ENCODE measurements at places on chromosomes 6 and 20.

GRCh38 chr6:90977513-90977912, 390.6 kb upstream of the MAP3K7 start:
- no peak for DNase-seq

DNA sequence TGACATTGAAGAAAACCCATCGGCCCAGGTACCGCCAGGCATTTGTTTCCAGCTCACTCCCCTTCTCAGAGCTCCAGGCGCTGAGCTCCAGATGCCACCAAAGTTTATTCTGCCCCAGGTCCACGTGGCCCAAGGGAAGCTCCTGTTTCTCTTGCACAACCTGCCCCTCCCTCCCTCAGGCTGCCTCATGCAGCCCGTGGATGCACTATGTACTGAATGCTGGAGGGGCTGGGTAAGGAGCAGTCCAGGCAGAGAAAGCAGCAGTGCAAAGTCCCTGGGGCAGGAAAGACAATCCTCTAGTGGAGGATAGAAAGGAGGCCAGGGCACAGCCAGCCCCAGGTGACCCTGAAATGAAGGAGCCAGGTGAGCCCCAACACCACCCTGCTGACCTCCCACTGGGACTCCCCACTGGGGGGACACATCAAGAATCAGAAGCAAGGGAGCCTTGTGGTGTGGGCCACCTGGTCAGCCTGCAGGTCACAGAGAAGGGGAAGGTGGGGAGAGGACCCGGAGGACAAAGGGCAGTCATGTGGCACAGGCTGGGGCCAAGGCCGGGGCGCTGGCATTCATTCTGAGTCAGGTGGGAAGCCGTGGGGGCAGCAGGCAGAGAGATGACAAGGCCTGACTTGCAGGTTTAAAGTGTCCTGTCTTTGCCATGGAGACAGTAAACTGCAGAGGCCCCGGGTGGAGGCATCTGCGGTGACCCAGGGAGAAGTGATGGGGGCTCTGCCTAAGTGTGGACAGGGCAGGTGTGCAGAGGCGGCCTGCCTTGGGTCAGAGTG, 230.1 kb downstream of the PREX1 start:
- DNase-seq, result no peak

DNA sequence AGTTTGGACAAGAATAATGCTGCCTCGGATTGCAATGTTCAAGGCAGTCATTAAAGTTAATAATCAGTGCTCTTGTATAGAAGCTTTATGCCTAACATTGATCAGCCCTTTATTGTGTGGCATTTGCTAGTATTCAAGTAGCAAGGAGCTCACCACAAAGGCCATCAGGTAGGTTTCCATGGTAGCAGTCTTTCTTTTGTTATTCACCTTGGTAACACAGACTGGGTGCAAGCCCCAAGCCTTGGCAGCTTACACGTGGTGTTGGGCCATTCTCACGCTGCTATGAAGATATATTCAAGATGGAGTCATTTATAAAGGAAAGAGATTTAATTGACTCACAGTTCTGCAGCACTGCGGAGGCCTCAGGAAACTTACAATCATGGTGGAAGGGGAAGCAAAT, 149.3 kb downstream of the ADAT2 start:
- DNase-seq, result no peak

DNA sequence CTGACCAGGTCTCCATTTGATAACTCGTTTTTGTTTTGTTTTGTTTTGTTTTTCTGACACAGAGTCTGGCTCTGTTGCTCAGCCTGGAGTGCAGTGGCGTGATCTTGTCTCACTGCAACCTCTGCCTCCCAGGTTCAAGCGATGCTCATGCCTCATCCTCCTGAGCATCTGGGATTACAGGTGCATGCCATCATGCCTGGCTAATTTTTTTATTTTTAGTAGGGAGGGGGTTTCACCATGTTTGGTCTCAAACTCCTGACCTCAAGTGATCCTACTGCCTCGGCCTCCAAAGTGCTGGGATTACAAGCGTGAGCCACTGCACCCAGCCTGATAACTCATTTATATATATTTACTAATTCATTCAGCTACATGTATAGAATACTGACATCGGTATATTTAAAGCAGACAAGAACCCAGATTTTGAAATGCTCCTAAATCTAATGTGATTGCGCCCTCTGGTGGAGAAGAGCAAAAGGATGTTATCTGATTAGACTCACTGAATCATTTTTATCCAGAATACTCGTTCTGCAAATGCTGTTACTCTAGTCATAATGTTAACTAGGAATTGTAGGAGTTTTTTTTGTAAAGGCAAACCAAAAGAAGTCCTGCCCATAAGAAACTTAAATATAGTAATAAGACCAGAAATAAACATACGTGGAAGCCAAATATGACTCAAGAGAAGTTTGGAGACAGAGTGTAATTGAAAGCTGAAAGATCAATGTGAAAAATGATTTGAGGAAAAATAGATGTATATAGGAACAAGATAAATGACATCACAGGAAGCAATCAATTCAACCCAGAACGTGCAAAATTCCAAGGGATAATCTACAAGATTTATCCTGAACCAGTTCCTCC, 5.3 kb upstream of the COL12A1 start:
- DNase-seq, result no peak

DNA sequence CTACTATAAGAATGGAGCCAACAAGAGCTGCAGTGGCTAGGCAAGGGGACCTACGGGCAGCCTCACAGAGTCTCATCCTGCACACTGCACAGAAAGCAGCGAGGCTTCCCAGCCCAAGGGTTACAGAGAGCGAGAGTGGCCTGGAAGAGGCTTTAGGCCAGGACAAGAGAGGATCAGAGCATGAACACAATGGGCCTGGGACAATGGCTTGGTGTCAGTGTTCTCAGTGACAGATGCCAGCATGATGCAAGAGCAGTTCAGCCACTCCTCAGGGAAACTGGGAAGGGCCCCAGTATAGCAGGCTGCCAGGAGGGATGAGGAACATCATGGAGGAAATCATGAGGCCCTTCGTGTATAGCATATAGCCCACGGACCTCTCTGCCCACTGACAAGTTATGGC, 108.0 kb downstream of the NUS1 start:
- no peak for DNase-seq

- DNase-seq, result no peak
Observed at GRCh38 chr6:81763051-81763450, 10.6 kb upstream of the TENT5A start.

DNA sequence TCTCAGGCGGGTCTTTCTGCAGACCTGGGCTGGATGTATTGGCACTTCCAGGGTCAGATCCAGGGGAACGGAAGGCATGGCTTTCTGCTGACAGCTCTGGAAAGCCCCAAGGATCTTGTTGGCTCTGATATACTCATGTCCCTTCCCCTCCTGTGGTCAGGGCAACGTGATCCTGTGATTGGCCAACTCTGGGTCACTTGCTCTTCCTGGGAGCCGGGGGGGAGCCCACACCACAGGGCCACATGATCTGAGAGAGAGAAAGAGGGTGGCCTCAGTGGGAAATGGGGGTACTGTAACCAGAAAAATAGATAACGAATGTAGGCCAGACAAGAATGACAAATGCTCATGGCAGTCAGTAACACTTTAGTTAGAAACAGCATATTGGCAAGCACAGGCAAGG, 223.0 kb downstream of the NFATC2 start:
- no peak for DNase-seq

GRCh38 chr20:54468082-54468481, 7.3 kb upstream of the DOK5 start:
- DNase-seq, result no peak

- no peak for DNase-seq
Observed at GRCh38 chr6:12585497-12585958, 131.0 kb upstream of the PHACTR1 start.

DNA sequence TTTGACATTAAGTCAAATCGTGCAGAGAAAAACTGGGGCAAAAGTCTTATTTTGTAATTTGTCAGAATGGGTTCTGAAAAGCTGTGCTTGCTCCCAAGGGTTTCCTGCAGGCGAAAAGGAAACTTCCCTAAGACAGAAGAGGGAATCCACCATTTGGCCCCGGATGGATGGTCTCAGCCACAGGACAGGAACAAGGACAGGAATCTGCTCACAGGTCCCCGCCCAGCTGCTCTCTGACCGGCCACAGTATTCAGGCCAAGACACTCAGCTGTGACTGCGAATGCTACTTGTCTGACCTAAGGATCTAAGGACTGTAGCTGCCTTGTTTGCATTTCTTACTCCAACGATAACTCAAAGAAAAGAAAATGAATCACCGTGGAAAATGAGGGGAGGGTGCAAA, 197.0 kb downstream of the BMP7 start:
- DNase-seq, result no peak

GRCh38 chr6:27838058-27838944, 73.9 kb downstream of the OR2B2 start:
- peak; percentile 58 for DNase-seq

DNA sequence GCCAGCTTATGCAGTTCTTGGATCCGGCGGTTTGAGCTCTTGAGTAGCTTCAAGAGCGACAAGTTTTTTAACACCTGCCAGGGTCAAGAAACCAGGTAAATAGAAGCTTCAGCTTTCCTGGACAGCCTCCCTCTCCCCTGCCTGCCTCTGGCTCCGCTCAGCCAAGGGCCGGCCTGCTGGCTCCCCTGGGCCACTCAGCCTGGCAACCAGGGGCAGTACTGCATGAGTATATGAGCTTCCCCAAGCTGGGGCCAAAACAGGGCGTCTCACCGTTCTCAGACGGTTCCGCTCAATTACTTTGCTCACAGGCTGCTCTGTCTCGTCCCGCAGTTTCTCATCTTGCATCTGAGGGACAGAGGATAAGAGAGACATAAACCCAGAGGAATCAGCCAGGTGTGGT, 856 bp downstream of the TP53TG5 start:
- no peak for DNase-seq

DNA sequence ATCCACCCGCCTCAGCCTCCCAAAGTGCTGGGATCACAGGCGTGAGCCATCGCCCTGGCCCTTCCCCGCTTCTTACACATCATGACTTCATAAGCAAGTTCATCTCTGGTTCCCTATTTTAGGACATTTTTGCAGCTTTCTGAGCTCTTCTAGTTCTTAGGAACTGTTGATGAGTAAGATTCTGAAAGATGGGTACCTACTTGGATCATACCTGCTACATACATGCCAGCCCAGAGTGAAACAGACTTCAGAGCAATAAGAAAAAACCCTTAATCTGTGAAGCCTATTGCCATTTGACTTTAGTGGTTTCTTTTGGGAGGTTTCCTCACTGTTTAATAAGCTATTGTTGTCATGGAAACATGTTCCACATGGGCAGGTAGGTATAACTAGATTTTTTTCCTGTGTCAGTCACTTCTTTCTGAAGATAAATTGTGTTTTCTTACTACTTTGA, 27.9 kb upstream of the TMEM217 start:
- no peak for DNase-seq

DNA sequence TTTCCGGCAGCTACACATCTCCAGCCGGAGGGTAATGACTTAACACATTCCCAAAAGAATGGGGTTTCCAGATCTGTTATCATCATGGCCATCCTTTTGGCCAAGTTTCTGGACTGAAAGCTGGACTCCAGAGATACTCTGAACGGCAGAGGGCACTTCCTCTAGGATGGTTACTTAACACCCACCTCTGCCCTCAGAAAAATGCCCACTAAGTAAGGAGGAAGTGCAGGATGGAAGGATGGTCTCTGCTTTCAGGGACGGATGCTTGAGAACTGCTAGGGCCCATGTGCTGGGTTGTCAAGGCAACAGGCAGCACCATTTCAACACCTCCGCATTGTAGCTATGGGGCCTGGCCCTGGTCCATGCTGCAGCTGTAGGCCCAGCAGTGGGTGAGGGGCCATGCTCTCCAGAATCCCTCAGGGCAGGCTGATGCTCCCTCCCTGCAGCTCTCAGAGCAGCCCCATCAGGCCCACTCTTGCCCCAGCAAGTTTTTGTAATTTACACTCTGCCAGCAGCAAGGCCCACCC, 16.5 kb upstream of the TGM3 start:
- no peak for DNase-seq

GRCh38 chr6:43858161-43859153, 88.4 kb downstream of the VEGFA start:
- no peak for DNase-seq

GRCh38 chr6:2695454-2696095, 55.1 kb downstream of the MYLK4 start:
- DNase-seq, result no peak

- DNase-seq, result peak; percentile 84
Observed at GRCh38 chr6:106084106-106084988, 1.8 kb upstream of the PRDM1 start.

- DNase-seq, result no peak
Observed at GRCh38 chr6:76043690-76044089, 28.8 kb downstream of the IMPG1 start.

- DNase-seq, result no peak
Observed at GRCh38 chr6:112827793-112828192, 480.7 kb downstream of the RFPL4B start.

- no peak for DNase-seq
Observed at GRCh38 chr6:90026216-90026615, 131.9 kb downstream of the GJA10 start.

DNA sequence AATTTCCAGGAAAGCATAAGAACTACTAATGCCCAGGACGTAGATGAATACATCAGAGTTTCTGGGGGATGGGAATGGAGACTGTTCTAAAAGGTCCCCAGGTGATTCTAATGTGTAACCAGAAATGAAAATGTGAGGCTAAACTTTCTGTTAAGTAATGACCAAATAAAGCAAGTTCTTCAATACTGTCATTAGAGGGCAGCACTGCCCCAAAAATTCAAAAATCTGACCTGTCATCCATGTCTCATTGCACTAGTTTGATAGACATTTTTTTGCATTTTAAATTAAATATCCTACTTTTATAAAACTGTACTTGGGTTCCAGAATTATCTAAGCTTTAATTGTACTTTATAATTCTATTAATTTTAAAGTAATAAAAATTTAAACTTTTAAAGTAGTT, 94.9 kb downstream of the RFX6 start:
- DNase-seq, result peak; percentile 33

DNA sequence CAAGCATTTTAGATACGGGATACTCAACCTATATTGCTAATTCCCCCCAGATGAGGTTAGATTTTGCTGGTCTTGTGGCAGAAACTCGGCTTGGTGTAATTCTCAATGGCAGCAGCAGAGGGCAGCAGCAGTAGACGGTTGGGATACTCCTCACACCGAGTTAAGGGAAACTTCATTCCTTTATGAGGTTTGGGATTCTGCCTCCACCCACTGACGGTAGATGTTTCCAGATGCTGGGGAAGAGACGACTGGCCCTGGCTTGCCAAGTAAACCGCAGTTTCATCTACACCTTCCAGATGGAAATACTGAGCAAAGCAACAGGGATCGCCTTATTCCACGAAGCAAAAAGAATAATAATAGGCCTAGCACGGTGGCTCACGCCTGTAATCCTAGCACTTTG, 8.2 kb upstream of the TBC1D7 start:
- peak; percentile 43 for DNase-seq

GRCh38 chr6:41302638-41303037, 16.2 kb upstream of the TREM1 start:
- DNase-seq, result no peak

GRCh38 chr20:17852323-17852722, 116.3 kb downstream of the SNX5 start:
- no peak for DNase-seq

DNA sequence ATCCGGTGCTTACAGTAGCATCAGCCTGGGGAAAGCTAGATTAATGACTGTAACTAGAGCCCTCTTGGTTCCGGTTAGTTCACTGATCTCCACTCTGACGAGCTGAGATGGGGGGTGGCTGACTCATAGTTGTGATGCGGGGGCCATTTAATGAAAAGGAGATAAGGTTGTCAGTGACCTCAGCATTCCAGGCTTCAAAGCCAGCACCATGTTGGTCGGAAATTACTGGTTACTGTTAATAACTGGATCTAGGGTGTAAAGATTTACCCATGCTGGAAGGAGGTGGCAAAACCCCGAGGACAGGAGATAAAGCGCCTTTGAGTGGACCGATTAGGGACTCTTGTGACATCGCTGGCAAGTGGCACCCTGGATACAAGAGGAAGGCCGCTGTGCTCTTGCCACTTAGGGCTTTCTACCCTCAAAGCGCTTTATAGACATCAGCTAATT, 21.1 kb downstream of the FOXC1 start:
- no peak for DNase-seq
